Stimulated activated CD4-positive, alpha-beta T cell treated with anti-CD3 and anti-CD28 coated beads, TNF-alpha, amount 100 ng/mL, for 48 hours (primary cell): ENCODE measurements at places on chromosomes 12 and 14.

- DNase-seq, result no peak
Measured at GRCh38 chr12:49037111-49037946, 18.8 kb upstream of the PRKAG1 start.

DNA sequence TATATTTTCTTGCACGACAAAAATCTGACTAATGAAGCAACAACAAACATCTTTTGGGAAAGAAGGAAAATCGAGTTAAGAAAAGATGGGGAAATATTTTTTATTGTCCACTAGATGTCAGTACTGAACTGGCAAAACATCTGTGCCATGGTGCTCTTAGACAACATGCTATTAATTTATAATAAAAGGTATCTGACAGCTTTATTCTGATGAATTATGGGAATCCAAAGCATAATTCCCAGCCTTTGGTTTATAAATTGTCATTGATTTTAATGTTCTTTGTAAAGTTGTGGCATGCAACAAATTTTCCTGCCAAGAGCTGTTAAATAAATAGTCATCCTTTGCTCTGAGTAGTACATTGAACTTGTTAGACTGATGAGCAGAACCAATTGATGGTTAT, 231.2 kb downstream of the ETNK1 start:
- no peak for DNase-seq

- DNase-seq, result no peak
Measured at GRCh38 chr12:57810450-57810849, 8.1 kb downstream of the AVIL start.

DNA sequence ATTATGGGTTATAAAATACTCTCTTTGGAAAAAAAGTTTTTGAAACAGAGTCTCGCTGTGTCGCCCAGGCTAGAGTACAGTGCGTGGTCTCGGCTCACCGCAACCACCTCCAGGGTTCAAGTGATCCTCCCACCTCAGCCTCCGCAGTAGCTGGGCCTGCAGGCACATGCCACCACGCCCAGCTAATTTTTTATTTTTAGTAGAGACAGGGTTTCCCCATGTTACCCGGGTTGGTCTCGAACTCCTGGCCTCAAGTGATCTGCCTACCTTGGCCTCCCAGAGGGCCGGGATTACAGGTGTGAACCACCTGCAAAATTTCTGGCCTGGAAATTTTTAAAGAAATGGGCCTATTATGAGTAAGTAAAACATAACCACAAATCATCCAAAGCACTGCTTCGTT, 3.8 kb downstream of the USP15 start:
- no peak for DNase-seq
